ENCODE measurements at places on chromosomes 5 and 9. TPM values are rescaled to one million over a fixed set of nuclear protein-coding genes. Genes with fewer than 3 reads are reported as not detected.

DNA sequence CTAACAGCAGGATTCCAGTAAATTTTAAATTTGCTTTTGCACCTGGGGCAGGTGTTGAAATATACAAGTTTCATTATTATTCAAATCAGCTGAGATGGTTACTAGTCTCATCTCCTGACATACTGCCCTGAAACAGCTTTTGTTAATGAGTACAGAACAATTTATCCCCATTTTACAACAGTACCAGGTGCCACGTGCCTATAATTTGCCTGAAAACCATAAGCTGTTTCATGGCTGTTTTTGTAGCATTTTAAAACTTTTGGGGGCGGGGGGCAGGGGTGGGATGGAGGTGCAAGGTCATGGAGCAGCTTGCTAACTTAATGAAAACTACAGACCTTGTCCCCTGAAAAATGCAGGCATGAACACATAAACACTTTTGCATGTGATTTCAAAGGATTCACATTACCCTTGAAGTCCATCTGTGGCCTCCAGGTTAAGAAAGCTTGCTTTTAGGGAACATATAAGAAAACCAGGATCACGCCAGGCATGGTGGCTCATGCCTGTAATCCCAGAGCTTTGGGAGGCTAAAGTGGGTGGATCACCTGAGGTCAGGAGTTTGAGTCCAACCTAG is 42.1 kb downstream of the TIMD4 start:
- DNase-seq, result no peak

DNA sequence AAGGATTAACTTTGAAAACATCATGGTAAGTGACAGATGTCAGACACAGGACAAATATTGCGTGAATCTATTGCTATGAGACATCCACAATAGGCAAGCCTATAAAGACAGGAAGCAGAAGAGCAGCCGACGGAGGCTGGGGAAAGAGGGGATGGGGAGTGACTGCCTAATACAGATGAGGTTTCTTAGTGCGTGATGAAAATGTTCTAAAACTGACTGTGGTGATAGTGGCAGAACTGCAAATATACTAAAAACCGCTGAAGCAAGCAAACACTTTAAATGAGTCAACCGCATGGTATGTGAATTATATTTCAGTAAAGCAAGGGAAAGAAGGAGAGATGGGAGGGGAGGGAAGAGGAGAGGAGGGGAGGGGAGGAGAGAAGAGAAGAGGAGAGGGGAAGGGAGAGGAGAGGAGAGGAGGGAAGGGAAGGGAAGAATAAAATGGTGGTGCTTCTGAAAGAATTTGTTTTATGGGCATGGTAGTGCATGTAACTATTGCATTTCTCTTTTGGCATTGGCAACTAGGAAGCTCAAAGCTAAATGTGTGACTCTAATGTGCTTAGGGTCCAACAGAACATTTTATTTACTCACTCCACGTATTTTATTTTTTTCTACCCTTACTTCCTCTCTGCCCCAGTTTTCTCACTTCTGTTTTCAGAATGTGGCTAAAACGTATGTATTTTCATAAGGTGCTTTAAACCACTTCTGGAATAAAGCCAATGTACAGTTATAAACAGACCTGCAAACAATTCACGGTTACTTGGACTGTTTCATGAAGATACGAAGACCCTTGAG is 21.3 kb downstream of the AKNA start:
- DNase-seq, result no peak

DNA sequence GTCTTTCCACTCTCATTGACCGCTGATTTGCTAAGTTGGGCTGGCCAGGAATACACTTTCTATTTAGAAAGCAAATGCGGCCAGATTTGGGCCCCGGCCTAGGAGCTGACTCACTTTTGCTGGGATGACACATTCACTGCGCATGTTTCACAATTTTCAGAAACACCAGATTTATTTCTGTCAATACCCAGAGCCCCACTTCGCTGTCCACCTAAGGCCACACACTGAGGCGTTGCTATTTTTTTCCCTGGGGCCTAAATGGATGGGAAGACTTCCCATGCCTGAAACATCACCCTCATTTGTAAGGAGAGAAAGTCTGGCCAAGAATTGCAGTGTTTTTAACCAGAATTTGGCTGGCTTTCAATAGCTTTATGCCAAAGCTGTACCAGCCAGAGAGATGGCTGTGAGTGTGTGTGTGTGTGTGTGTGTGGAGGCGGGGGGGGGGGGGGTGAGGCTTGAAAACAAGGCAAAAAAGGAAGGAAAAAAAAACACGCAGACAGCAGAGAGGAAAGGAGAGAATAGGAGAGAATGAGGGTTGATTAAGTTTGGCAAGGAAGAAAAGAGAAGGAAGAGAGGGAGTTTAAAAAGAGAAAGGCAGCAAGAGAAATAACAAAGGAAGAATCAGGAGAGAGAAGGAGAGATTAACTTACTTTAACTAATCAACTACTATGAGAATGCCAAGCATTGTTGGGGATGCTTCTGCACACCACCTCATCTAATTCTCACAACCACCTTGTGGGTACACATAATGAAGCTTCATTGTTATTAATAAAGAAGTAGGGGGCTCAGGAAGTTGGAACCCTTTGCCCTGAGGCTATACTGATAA is 261.4 kb upstream of the KLF4 start:
- DNase-seq, result no peak

GRCh38 chr9:109852556-109852955 is 72.6 kb downstream of the PALM2AKAP2 start:
- DNase-seq, result no peak

DNA sequence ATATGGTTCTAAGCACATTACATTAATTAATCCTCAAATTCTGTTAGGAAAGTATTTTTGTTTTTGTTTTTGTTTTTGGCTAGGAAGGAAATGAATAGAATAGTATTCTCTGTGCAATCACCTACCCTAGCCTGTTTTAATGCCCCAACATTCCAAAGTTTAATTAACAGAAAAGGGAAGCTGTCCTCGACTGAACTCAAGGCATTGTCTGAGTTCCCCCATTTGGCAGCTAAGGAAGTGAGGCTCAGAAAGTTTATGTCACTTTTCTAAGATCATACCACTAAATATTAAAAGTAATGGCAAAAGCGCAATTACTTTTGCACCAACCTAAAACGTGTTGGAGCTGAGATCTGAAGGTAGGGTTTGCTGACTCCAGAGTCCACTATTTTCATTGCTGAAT is 59.8 kb downstream of the FGF1 start:
- DNase-seq, result no peak

DNA sequence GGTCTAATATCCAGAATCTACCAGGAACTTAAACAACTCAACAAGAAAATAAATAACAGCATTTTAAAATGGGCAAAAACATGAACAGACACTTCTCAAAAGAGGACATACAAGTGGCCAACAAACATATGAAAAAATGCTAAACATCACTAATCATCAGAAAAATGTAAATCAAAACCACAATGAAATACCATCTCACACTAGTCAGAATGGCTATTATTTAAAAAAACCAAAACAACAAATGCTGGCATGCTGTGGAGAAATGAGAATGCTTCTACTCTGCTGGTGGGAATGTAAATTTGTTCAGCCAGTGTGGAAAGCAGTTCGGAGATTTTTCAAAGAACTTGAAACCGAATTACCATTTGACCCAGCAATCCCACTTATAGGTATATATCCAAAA is 63.1 kb downstream of the ADAMTS6 start:
- no peak for DNase-seq

- no peak for DNase-seq
Observed at GRCh38 chr9:127154390-127155191, 32.2 kb upstream of the ANGPTL2 start.

- DNase-seq, result peak; percentile 80
Observed at GRCh38 chr5:671459-672328, 21.5 kb downstream of the TPPP start.

DNA sequence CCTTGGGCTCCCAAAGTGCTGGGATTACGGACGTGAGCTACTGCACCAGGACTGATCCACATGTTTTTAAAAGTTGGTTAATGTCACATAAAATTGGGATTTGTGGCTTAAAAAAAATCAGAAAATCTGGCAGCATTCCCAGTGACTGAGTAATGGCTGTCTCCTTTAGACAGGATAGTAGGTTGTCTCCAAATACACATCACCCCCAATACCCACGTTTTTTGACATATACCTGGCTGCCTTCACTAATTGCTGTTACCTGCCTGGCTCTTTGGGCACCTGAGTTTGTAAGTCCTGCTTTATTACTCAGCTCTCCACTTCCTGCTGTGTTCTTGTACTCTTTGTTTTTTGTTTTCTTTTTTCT is 84.8 kb downstream of the KDM4C start:
- no peak for DNase-seq

DNA sequence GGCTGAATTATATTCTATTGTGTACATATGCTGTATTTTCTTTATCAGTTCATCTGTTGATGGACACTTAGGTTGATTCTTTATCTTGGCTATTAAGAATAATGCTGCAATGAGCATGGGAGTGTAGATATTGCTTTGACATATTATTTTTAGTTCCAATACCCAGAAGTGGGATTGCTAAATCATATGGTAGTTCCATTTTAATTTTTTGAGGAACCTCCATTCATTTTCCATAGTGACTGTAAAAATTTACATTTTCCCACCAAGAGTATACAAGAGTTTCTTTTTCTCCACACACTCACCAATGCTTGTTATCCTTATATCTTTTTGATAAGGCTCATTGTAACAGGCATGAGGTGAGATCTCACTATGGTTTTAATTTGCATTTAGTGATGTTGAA is 19.4 kb downstream of the JAK2 start:
- DNase-seq, result no peak

DNA sequence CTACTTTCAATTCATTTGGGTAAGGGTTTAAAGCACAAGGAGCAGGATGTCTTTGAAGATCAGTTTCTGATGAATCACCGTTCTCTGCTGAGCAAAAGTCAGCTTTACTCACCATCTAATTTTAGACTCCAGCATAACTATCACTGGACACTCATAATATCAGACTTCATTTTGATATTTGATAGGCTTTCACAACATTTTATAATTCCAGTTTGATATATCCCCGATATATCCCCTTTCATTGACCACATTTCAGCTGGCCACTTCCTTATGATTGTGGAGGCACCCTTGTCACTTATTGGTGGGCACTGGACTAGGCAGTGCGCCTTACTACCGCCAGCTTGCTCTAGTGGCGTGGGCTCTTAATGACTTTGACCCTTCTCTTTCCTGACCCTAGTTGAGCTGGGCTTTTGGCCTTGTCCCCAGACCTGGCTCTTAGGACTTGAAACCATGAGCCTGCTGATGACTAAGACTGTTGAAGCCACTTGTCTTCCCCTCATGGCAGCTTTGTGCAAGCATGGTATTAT is 46.8 kb downstream of the CYSTM1 start:
- no peak for DNase-seq

GRCh38 chr9:100217536-100217935 is 118.5 kb downstream of the INVS start:
- no peak for DNase-seq

DNA sequence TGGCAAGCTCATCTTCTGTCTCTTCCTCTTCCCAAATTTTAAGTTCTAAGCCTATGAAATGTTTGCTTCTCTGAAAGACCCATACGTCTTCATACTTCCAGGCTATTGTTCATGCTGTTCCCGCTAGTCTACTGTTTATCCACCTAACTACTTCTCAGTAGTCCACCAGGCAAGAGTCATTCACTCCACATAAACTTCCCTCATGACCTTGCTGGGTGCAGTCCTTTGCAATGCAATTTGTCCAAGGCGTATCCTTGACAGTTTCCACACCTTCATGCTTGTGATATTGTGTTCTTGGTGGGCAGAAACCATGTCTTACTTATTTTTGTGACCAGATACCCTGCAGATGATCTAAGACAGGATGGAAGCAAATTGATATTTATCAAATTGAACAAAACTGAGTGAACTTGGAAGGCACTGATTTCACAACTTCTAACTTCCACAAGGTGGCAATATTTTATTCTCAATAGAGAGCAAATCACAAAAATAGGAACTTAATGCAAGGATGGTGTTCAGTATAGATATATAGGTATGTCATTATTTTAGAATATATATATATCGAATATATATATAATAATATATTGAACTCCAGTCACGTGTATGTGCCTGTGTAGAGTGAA is 30.3 kb downstream of the TYRP1 start:
- DNase-seq, result peak; percentile 57

DNA sequence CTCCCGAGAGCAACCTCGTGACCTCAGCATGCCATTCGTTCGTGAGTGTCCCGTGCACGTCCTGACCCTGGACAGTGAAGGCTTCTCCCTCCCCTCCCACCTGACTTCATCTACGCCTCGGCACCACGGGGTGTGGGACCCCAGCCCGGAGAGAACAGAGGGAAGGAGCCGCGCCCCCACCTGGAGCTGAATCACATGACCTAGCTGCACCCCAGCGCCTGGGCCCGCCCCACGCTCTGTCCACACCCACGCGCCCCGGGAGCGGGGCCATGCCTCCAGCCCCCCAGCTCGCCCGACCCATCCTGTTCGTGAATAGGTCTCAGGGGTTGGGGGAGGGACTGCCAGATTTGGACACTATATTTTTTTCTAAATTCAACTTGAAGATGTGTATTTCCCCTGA is 38.3 kb upstream of the FCN2 start:
- DNase-seq, result no peak

DNA sequence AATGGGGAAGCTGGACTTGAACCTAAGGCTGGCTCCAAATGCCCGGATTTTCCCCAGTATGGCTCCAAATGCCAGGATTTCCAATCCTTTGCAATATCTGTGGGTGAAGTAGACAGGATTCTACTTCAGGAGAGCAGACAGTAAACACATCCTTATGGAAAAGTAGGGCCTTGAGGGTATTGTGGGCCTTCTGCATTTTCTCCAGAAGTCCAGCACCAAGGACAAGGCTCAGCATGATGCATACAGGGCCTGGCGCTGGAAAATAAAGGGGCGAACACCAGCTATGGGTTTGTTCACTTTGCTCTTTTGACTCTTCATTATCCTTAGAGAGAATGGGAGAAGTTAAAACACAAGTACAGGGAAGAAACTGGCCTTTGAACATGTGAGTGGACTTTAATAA is 347.5 kb downstream of the SEMA5A start:
- no peak for DNase-seq

DNA sequence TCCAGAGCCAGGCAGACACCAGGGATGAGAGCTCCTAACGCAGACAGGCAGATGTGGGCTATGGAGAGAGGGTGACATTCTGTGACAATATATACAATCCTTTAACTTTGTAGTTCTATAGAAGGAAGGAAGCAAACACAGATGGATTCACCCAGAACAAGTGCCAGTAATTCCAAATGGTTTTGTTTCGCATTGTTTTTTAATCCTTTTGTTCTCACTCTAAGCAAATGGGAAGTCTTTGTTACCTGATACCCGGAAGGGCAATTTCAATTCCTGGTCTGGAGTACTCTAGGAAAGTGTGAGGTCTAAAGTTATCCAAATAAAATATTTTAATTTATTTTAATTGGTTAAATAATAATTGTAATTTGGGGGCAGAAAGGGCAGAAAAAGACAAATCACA is 2.5 kb downstream of the FRMD3 start:
- no peak for DNase-seq

Gene TMEFF1
- 4.3 TPM for total RNA-seq

Gene TMEM252
- not detected for total RNA-seq

Gene STPG3
- not detected for total RNA-seq

Gene F2RL2
- total RNA-seq, result not detected

Gene PCDH12
- total RNA-seq, result not detected

Gene RGS3
- 23.3 TPM for total RNA-seq
